ENCODE measurements at places on chromosomes 12 and 14.

GRCh38 chr14:37591311-37591940, 3.6 kb downstream of the FOXA1 start:
- DNase-seq, result no peak

- DNase-seq, result no peak
These were observed 60.4 kb downstream of the TMTC3 start for GRCh38 chr12:88202500-88202899.

DNA sequence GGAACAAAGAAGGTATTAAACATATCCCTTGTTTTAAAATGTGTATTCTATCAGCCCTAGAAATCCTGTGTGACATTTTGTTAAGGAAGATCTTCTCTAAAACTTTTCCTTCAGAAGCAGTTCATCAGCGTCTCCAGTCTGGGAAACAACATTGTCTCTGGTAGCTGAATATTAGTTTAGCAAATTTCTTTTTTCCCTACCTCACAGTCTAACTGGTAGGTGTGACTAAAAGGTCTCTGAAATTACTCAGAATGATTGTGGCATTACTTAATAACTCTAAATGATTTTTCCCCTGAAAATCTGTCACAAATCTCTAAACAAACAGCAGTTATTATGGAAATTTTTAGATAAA, 1044.8 kb downstream of the FLRT2 start:
- DNase-seq, result no peak

- DNase-seq, result no peak
These were observed 60.0 kb downstream of the AACS start for GRCh38 chr12:125125271-125125670.

- DNase-seq, result peak; percentile 64
These were observed 790 bp downstream of the DYNC1H1 start for GRCh38 chr14:101965181-101965544.

GRCh38 chr14:100282083-100282350, 24.2 kb downstream of the SLC25A29 start:
- DNase-seq, result no peak

DNA sequence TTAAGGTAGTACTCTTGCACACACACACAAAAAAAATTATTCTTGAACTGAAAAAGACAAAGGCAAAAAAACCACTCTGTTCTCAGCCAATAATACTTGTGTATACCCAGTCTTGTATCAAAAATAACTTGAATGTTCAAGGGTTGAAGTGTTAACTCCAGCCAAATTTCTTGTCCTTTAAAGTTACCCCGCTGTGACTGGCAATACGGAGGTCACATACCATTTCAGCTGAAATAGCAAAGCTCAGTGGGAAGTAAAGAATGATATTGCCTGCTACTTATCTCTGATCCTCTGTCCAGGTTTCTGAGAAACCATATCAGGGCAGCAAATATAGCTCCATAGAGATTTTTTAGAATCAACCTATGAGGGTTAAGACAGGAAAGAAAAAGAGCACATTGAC, 167.4 kb downstream of the C12orf50 start:
- no peak for DNase-seq

Measured in left ventricle myocardium inferior (tissue), 1 donor.